Parietal lobe (tissue), 2 donors: ENCODE measurements at places on chromosomes 11 and 22. TPM values are rescaled to one million over a fixed set of nuclear protein-coding genes. Genes with fewer than 3 reads are reported as not detected.

C11orf97 gene
- not detected for total RNA-seq

TTC12 gene
- 3.8 TPM for total RNA-seq

SF1 gene
- 193 TPM for total RNA-seq

TMA7B gene
- not detected for total RNA-seq

TIMM10 gene
- 17.8 TPM for total RNA-seq

DEFB131B gene
- total RNA-seq: not detected

ROBO4 gene
- total RNA-seq: 3.1 TPM

SMC1B gene
- total RNA-seq: not detected

SMTNL1 gene
- total RNA-seq: not detected

APOBEC3B gene
- total RNA-seq: not detected

LRRC32 gene
- 1.3 TPM for total RNA-seq

PLAAT5 gene
- total RNA-seq: 1.9 TPM

OR4D5 gene
- total RNA-seq: not detected

PHOX2A gene
- not detected for total RNA-seq

OOSP4B gene
- not detected for total RNA-seq

PTGDR2 gene
- total RNA-seq: 1.3 TPM

FADS1 gene
- total RNA-seq: 121 TPM

MICAL3 gene
- total RNA-seq: 117 TPM

PLEKHB1 gene
- 5.9 TPM for total RNA-seq

TRPM5 gene
- total RNA-seq: not detected

SLC6A5 gene
- not detected for total RNA-seq

SHISAL1 gene
- 25.7 TPM for total RNA-seq

C22orf31 gene
- not detected for total RNA-seq

MAJIN gene
- not detected for total RNA-seq

PYGM gene
- 0.63 TPM for total RNA-seq

PPM1F gene
- total RNA-seq: 30.7 TPM

TNNT3 gene
- total RNA-seq: not detected

APOL2 gene
- total RNA-seq: 5.0 TPM

CRYBB2 gene
- total RNA-seq: not detected

RAPSN gene
- total RNA-seq: not detected

GGT5 gene
- 1.3 TPM for total RNA-seq

ADAMTS8 gene
- total RNA-seq: 2.5 TPM

INS gene
- total RNA-seq: not detected

GLB1L2 gene
- total RNA-seq: 2.2 TPM

CARNS1 gene
- 0.31 TPM for total RNA-seq

HIKESHI gene
- total RNA-seq: 47.6 TPM

HORMAD2 gene
- total RNA-seq: not detected

PRDM11 gene
- total RNA-seq: 9.1 TPM

FADS2 gene
- 146 TPM for total RNA-seq

F2 gene
- total RNA-seq: 0.63 TPM

SULT4A1 gene
- total RNA-seq: 55.7 TPM
